Stimulated activated CD8-positive, alpha-beta memory T cell treated with anti-CD3 and anti-CD28 coated beads, Interleukin-2, amount 100 ng/mL, for 1 hour (primary cell): ENCODE measurements at places on chromosomes 16 and 17.
A peak's percentile ranks its signal among the peaks of the same experiment; 100 is the strongest.

DNA sequence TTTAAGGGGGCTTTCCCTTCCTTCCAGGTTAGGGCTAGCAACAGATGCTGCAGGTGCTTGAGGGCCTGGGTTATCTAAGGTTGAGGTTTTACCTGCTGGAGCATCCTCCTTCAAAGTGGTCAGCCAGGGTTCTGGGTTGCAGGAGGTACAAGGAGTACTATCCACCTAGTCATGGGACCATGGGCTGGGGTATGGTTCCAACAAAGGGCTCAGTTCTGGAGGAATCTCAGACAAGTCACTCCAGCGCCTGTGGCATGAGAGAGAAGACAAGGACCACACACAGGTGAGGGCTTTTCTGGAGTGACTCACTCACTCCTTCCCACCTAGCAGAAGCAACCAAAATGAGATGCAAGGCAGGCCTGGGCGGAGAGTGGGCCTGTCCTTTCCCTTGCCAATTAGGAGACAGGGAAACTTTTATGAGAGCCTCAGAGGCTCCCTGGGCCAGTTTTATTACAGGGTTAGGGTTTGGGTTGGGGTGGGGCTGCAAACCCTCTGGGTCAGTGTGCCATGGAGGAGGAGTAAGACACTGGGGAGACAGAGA is 2.2 kb downstream of the MYO19 start:
- DNase-seq = no peak

- DNase-seq = no peak
These were observed 6.5 kb downstream of the CPNE7 start for GRCh38 chr16:89581861-89582563.

DNA sequence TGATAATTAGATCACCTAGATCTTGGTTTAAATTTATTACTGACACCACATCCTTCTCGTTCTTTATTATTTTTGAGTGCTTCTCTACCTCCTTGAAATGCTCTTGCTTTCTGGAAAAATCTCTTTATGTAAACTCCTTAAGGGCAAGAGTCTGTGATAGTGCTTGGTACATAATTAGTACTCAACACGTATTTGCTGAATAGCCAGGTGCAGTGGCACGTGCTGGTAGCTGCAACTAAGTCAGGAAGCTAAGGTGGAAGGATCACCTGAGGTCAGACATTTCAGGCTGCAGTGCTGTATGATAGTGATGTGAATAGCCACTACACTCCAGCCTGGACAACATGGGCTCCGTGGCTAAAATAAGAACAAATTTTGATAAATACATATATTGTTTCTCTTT is 63.0 kb downstream of the PPM1E start:
- DNase-seq = no peak

DNA sequence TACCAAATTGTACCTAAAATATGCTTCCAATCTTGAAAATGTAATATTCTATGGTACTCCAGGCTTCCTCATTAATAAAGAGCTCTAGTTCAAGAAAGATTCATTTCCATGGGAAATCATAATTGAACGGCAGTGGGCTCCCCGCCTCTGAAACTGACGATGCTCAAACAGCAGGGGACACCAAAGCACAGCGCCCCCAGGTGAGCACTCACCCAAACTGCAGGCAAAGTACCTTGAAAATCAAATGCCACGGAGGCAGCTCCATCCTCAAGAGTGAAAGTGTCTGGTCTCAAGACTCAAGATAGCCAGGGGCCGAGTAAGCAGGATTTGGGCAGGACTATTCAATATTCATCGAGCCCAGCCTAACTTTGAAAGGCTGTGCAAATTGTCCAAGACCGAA is 217.4 kb upstream of the TNRC6C start:
- peak; percentile 9 for DNase-seq

GRCh38 chr16:58459344-58460218 is 40.4 kb upstream of the NDRG4 start:
- DNase-seq = no peak

DNA sequence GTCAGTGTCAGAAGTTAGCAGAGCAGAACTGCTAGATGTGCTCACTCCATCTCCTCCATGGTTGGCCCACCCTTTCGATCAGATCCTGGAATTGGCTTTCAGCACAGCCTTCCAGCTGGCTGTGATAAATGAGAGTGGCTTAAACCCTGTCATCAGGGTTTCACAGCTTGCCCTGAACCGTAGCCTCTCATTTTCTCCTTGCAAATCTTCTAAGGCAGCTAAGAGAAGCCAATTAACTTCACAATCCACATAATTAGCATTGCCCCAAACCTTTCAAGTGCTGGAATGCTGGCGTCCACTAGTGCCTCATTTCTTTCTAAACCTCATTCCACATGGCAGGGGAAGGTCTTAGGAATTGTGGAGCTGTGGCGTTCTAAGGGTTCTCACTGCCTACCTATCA is 21.7 kb downstream of the MILR1 start:
- no peak for DNase-seq
